Hindlimb muscle (tissue), 1 donor: ENCODE measurements at places on chromosomes 4 and X. TPM values are rescaled to one million over a fixed set of nuclear protein-coding genes. Genes with fewer than 3 reads are reported as not detected.

GRCh38 chrX:76433219-76433618 is 5.7 kb downstream of the MAGEE1 start:
- no peak for DNase-seq

GRCh38 chr4:93289831-93290230 is 538.7 kb upstream of the ATOH1 start:
- DNase-seq: no peak

The MAGEC1 gene
- 0.06 TPM for polyA plus RNA-seq

DNA sequence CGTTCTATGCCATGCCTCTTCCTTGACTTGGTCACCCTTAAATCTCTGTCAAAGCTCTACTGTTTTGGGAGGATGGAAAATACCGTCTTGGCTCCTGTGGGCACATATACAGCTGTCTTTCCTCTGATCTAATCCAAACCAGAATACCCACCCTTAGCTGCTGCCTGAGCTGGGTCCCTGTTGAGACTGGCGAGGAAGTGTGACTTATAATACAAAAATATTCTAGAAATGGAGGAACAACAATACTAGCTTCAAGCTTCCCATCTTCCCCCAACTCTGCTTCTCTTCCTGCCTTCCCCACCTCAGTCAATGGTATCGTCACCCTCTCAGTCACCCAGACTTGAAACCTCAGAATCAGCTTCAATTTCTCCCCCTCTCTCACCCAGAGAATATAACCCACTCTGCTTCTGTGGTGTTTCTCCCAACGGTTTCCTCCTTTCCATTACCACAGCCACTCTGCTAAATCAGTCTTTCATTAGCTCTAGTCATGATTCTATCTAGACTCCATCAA is 599 bp upstream of the IL2RG start:
- no peak for DNase-seq

DNA sequence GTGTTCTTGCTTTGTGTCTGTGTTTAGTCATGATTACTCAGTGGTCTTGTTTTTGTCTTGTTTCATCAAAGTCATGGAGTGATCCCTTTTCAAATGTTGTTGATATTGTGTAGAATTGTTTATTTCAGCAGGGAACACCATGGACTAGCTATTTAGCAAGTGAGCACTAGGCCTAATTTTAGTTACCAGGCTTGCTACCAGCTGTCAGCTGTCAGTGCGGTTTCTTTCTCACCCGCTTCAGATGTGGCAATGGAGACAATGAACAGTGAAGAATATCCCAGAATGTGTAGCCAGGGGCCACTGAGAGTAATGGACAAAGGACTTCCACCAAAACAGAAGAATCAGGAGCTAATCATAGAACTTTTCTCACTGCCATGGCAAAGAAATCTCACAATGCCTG is 432.8 kb upstream of the FMR1 start:
- no peak for DNase-seq

DNA sequence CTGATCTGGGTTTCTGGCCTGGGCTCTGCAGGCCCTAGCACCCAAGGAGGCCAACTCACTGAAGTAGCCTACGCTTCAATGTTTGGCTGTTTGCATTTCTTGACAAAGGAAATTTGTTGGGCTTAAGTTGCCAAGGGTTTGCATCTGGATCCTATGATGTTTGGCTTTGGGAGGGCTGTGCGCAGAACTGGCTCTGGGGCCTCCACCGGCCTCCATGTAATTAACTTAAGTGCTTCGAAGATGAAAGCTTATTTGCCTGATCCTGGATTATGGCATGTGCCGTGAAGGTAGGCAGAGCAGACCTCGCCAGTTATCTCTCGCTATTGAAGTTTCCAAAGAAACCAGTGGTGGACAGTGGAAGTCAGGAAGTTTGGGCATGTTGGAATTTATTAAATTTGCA is 124.3 kb upstream of the STX18 start:
- DNase-seq: no peak

GRCh38 chrX:42770566-42770965 is 7.4 kb downstream of the PPP1R2C start:
- no peak for DNase-seq

The VSIG1 gene
- polyA plus RNA-seq: 0.18 TPM

- no peak for DNase-seq
These were observed 428.9 kb downstream of the EPHA5 start for GRCh38 chr4:65241257-65241997.

The GDPD2 gene
- polyA plus RNA-seq: 0.35 TPM

The SHISA3 gene
- polyA plus RNA-seq: 7.2 TPM

The TCP11X2 gene
- not detected for polyA plus RNA-seq

GRCh38 chr4:183173580-183174526 is 74.8 kb downstream of the WWC2 start:
- no peak for DNase-seq

DNA sequence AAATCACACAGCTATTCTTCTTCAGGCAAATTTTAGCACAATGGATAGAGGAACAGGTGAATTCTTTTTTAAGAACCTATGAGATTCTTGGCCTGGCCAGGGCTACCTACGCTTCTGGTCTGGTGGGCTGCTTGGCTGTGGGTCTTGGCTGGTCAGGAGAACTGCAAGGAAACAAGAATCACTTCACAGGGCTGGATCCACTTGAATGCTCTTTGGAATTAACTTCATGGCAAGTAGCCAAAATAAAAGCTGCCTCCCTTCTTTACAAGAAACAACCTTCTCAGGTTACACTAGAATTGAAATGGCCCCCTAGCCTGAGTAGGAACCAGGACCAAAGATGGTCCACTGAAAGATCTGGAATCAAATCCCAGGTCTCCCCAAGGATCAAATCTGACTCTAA is 519.1 kb downstream of the IQCM start:
- no peak for DNase-seq

DNA sequence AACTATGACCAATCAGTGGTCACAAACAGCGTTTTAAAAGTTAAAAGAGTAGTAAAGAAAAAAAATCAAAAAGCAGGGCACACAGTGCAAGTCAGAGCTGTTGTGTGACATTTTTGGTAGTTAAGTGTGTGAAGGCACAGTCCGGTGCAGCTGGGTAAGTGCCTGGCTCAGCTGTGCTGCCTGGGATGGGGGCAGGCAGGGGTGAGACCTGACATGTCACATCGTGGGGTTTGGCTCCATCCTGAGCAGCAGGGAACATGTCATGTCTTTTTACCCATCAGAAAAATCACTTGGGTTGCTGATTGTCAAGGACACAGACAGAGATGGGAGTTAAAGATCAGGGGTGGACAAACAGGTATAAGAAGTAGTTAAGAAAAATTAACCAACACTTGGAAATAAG is 125.1 kb downstream of the NSUN7 start:
- DNase-seq: no peak

GRCh38 chr4:163603257-163603656 is 108.8 kb downstream of the TMA16 start:
- DNase-seq: no peak

DNA sequence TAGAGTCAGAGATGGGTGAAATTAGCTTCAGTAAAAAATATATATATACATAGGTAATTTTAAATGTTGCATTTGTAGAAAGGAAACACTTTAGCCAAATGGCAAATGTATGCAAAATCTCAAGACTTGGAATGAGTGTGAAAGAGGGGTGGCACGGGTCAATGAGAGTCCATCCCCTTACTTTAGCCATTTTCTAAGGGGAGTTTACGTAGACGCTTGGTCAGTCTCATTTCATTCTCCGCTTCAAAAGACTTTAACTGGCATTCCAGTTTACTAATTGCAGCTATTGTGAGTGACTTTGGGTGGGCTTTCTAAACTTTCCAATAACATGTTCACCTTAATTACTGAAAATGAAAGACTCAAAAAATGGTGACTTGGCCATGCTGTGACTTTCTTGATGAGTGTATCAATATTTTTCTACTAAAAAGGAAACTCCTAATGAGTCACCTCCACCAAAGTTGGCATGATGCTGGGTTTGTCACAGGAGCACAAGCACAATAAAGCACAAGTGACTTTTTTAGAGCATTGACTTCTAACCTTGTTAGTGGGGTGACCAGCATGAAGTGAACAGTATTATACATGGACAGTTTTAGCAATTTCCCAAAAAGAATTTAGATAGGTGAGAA is 356.0 kb upstream of the RASGEF1B start:
- no peak for DNase-seq

DNA sequence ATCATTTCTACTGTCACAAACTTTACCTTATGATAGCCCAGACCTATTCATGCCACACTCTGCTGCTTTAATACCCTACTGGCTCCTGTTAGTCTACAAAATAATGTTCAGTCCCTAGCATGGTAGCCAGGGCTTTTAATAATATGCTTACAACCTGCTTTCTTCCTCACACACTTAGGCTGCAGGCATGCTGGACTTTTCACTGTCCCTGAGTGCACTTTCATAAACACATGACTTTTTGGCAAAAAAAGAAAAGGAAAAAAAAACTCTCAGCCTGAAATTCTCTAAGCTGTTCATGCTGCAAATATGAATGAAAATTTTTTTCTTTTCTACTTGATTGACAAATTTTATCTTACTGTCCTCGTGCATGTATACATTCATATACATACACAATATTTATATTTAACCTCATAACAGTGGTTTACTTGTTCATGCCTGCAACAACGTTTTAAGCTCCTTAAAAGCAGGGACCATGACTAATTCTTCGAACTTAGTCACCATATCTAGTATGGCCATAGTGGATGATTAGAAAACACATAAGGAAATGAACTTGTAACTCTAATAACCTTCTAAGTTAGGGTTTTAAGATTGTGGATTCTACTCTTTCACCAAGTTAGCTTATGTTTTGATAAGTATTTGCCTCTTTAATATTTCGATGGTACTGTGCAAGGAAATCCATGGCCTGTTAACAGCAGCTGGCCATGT is 229.5 kb downstream of the SPCS3 start:
- DNase-seq: no peak

The PPBP gene
- polyA plus RNA-seq: 3.5 TPM

The HERC5 gene
- polyA plus RNA-seq: 2.3 TPM

DNA sequence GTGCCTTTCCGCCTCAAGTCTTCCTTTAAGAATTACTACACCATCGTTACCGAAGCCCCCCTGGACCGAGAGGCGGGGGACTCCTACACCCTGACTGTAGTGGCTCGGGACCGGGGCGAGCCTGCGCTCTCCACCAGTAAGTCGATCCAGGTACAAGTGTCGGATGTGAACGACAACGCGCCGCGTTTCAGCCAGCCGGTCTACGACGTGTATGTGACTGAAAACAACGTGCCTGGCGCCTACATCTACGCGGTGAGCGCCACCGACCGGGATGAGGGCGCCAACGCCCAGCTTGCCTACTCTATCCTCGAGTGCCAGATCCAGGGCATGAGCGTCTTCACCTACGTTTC is 2.2 kb downstream of the PCDH10 start:
- DNase-seq: no peak

The NDST3 gene
- polyA plus RNA-seq: not detected

DNA sequence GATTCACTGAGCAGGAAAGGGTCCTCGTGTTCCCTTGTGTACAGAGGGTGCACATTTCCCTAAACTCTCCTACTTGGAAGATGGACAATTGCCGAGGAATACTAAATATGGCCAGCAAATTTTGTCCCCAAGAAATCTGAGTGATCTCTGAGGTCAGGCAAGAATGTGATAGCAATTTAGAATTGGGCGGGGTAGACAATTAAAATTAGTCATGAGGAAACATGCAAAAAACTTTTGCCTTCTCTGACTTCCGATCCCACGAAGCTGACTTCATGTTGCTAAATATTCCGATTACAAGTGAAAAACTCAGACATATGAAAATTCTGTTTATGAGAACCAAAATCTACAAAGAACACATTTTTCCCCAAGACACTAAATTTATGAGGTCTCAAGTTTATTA is 453.9 kb upstream of the ZFP42 start:
- no peak for DNase-seq

The AREG gene
- 0.21 TPM for polyA plus RNA-seq

The PAQR3 gene
- 11.2 TPM for polyA plus RNA-seq

The CXCL1 gene
- not detected for polyA plus RNA-seq

DNA sequence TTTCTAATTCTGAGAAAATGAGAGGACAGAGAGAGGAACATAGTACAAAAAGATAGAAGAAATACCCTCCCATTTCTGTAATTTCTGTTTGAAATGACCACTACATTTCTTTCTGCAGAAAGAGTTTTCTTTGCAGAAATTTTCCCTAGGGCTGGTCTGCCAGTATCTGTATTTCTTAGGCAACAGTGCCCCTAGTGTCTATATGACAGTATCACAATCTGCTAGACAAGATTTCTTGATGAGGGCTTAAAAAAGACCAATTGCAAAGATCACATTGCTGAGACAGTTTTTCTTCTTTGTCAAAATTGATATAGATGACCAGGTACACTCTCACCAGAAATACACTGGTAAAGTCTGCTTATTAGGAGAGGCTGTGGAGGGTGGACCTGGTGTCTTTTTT is 81.0 kb upstream of the ZDHHC15 start:
- peak; percentile 19 for DNase-seq

The CYP4V2 gene
- polyA plus RNA-seq: 6.1 TPM

GRCh38 chrX:42754603-42755002 is 23.4 kb downstream of the PPP1R2C start:
- no peak for DNase-seq

DNA sequence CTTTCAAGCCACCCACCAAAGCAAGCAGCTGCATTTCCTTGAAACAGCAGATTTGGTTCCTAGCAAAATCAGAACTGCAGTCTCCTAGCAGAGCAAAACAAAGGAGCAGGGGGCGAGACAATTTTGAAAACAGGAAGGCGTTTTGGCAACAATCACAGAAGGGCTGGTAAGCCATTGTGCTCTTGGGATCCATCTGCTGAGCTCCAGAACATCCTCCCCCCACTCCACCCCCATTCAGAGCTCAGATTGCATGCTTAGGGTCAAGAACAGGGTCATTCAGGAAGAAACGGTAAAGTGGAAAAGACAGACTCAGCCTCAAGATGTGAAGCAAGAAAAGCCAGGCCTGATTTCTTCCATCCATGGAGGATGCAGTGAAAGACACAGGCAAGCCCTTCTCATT is 7.6 kb upstream of the PCDH19 start:
- no peak for DNase-seq

- no peak for DNase-seq
These were observed 306.7 kb downstream of the GBA3 start for GRCh38 chr4:22999419-22999818.

The PPEF1 gene
- polyA plus RNA-seq: 0.44 TPM

The LIMCH1 gene
- polyA plus RNA-seq: 122 TPM

DNA sequence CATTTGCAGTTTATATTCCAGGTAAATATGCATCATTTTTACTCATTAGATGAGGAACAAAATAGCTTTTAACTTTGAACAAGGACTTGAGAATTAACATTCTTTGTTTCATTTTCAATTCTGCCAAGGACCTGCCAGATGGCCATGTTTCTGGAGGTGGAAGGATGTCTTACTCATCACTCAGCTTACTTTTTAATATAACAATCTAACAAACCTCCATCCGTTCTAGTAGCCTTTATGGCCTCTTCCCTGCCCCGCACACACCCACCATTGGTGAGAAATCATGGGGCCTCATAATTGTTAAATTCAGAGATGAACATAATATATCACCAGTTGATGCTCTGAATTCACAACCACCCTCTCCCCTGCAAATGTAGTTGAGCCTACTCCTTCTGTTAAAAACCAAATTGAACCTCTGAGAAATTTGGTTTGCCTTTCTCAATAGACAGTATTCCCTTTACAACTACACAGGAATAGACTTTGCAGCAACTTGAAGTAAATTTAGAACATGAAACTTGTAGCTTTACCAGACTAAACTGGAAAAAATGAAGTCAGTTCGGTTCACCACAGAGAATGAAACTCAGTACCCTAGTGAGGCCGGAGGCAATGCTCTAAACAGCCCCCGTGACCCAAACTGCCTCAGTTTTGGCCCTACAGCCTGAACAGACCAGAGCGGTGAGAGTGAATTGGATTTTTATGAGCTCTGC is 50.1 kb upstream of the ACSL4 start:
- DNase-seq: no peak

- DNase-seq: no peak
These were observed 9.1 kb upstream of the METTL14 start for GRCh38 chr4:118676128-118676527.

GRCh38 chrX:78693536-78693935 is 34.4 kb upstream of the RTL3 start:
- DNase-seq: peak; percentile 62

The MAGEA2 gene
- polyA plus RNA-seq: not detected

The MANBA gene
- polyA plus RNA-seq: 11.2 TPM
